Kidney epithelial cell (primary cell): ENCODE measurements at places on chromosomes 1 and 21.
A peak's percentile ranks its signal among the peaks of the same experiment; 100 is the strongest.

GRCh38 chr1:156970017-156970416 lies 49.6 kb downstream of the LRRC71 start:
- no peak for DNase-seq

- no peak for DNase-seq
Measured at GRCh38 chr1:226887006-226887405, 16.6 kb downstream of the PSEN2 start.

- DNase-seq: no peak
Measured at GRCh38 chr1:83882906-83883305, 116.0 kb downstream of the TTLL7 start.

DNA sequence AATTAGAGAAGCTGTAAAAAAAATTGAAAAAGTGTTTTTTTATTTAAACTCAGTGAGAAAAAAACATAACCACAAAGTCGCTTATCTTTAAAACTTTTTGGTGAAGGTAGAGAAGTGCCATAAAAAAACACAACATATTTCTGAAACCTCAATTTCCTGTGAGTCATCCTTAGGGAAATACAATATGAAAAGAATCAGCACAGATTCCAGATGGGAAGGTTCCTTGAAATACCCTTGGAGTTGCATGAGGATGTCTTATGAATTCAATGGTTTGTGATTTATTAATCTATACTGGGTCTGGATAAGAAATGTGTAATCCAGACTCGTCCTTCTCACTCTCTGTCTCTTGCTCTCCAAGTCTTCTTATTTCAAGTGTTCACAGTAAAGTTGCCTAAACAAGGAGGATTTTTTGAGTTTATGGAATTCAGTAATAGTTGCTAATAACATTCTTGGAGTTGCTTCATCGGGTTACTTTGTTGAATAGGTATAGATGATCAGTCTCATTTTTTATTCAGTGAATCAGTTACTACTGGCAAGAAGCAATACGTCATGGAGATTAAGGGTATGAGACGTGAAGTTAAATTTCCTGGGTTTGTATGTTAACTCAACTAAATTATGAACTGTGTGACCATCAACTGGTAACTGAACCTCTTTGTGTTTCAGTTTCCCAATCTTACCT lies 191.4 kb downstream of the KCNK2 start:
- DNase-seq: peak; percentile 35

GRCh38 chr1:40563266-40563665 lies 31.8 kb downstream of the ZNF684 start:
- no peak for DNase-seq

- no peak for DNase-seq
Measured at GRCh38 chr1:91803123-91803522, 82.8 kb downstream of the TGFBR3 start.

DNA sequence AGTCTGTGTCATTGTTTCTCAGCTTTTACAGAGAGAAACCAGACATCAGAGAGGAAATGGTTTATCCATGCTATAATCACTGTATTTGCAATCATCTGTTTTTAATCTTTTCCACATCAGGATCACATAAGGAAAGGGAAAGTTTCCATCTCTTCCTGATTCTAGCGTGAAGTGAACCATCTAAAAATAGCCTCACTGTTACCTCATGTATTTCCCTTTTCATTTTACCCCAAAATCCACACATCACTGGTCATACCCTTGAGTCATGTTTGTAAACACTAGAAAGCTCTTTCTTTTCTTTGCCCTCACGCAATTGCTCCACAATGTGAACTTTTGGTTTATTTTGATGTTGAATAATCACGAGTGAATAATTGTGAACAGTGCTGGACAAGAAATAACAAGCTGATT lies 146.0 kb downstream of the PLA2G4A start:
- peak; percentile 14 for DNase-seq

DNA sequence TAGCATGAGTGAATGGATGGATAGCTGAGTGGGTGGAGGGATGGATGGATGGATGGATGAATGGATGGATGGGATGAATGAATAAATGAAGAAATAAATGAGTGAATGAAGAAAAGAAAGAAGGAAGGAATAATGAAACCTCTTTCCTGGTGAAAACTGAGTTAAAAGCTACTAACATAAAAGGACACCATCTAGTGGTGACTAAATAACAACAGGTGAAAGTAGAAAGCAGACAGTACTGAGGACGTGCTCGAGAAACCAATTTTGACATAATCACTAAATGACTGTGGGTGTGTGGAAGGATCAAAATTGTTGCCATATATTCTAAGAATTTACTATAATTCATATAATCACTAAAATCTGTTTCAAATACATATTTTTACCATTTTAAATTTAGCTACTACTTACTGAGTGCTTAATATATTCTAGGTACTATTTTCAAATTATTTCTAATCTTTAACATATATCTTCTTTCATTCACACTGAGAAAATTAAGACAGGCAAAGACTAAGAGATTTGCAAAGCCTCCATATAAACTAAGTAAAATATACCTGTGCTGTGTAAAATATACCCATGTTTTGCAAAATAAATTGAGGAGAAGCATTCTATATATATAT lies 522.9 kb downstream of the LRRIQ3 start:
- DNase-seq: no peak

- DNase-seq: no peak
Measured at GRCh38 chr1:28450561-28450960, 55.3 kb upstream of the RCC1 start.

GRCh38 chr1:248277876-248278275 lies at the start of gene OR2T33:
TSS of gene OR2T33 (minus strand) at chr1:248277976. CDS start at chr1:248273814, 4,162 bp downstream.
- no peak for DNase-seq

- no peak for DNase-seq
Measured at GRCh38 chr1:207807690-207808321, 56.0 kb downstream of the CD46 start.

- DNase-seq: no peak
Measured at GRCh38 chr1:31723828-31724359, 20.1 kb upstream of the COL16A1 start.

GRCh38 chr1:6801966-6802365 lies 16.7 kb downstream of the CAMTA1 start:
- DNase-seq: no peak

DNA sequence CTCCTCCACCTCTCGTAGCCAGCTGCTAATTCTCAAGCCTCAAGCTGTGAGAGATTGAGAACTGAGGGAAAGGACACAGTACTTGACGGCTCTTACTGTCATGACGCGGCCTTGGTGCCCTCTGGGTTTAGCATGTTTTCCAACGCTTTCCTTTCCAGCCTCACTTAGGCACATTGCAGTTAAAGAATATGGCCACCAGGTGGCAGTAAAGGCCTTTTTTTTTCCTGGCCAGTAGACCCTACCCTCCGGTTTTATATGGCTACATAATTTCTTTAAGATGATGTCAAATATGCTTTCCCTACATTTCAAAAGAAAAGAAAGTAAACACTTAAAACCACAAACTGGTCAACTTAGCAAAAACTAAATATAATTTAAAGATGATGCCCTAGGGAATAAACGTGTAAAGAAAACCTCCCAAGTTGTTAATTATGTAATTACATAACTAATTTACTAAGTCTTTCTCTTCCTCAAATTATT lies 56.8 kb upstream of the PRDX6 start:
- DNase-seq: peak; percentile 16

- DNase-seq: no peak
Measured at GRCh38 chr21:45126983-45127382, 52.6 kb downstream of the ADARB1 start.

DNA sequence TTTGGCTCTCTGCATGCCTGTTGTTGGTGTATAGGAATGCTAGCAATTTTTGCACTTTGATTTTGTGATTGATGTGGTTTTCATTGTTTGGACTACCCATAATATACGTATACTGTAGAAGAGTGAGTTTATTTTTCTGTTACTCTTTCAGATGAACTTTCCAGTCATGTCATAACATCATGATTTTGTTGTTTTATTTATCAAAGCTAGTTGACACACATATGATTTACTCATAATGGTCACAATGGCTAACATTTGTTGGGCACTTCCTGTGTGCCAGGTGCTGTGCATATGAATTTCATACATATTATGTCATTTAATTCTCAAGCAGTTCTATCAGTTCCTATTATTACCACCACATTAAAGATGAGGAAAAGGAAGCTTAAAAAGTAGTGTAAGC lies 98.1 kb upstream of the GUCA2B start:
- no peak for DNase-seq

- no peak for DNase-seq
Measured at GRCh38 chr1:230366504-230366915, 59.6 kb downstream of the PGBD5 start.

GRCh38 chr1:23562137-23562876 lies 3.0 kb upstream of the ID3 start:
- DNase-seq: peak; percentile 84

GRCh38 chr1:16334655-16335340 lies 17.5 kb downstream of the FBXO42 start:
- DNase-seq: no peak

- no peak for DNase-seq
Measured at GRCh38 chr1:4307468-4307845, 347.0 kb upstream of the AJAP1 start.

DNA sequence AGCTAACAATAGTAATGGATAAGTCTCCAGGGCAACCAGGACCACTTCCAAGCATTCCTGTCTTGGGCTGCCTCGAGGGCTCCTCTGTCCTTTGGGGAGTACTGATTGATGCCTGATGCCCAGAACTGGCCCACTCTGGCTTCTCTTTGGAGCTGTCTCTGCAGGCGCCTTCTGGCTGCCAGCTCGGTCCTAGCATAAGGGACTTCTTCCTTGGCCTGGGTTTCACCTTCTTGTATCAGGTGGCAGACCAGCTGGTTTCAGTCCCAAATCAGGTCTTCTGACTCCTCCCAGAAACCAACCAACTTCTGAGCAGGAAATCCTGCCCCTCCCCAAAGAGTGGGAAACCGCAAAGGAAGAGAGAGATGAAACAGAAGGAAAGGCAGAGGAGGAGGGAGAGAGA lies 10.6 kb downstream of the G0S2 start:
- DNase-seq: no peak

GRCh38 chr1:152954436-152954835 lies 7.4 kb downstream of the SPRR5 start:
- DNase-seq: no peak

DNA sequence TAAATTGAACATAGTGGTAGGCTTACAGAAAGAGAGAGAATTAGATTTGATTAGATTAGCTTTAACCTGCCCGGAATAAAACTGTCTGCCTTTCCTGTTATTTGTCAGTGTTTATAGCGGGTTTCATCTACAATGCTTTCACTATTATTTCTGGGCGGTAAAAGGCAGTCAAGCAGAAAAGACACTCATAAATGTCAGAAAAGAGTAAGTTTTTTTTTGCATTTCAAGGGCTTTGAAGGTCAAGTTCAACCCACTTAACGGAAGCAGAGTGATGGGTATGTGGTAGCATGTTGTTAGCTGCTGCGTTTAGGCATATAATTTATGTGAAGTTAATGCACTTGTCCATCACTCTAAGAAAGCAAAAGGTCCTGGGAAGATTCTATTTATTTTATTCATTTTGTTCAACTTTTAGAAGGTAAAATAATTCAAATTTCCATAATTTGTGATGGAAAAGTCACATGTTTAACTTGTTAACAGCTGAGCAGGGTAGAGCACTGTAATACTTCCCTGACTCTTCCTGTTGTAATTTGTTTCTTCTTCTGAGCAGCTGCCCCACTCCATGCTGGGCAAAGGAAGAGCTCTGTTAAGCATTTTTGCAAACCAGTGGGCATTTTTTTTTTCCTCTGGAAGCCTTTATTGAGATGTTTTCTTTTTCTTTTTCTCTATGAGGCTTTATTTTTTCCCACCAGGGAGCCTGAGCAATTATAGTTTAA lies 220.1 kb downstream of the ST6GALNAC3 start:
- no peak for DNase-seq

DNA sequence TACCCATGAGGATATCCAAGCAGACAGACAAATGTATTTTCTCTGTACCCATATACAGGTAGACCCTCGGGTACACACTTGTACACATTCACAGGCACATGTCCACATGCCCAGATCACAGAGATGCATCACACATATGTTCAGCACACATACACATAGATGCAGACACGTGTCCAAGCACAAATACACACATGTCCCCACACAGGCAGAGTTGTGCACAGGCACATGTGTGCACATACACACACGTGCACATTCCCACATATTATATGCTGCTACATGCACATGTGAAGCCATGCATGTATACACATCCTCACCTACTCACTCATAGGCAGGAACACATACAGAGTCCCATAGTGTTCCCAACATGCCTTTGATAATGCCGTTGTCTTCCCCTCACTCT lies 219.5 kb downstream of the GRIK3 start:
- no peak for DNase-seq

DNA sequence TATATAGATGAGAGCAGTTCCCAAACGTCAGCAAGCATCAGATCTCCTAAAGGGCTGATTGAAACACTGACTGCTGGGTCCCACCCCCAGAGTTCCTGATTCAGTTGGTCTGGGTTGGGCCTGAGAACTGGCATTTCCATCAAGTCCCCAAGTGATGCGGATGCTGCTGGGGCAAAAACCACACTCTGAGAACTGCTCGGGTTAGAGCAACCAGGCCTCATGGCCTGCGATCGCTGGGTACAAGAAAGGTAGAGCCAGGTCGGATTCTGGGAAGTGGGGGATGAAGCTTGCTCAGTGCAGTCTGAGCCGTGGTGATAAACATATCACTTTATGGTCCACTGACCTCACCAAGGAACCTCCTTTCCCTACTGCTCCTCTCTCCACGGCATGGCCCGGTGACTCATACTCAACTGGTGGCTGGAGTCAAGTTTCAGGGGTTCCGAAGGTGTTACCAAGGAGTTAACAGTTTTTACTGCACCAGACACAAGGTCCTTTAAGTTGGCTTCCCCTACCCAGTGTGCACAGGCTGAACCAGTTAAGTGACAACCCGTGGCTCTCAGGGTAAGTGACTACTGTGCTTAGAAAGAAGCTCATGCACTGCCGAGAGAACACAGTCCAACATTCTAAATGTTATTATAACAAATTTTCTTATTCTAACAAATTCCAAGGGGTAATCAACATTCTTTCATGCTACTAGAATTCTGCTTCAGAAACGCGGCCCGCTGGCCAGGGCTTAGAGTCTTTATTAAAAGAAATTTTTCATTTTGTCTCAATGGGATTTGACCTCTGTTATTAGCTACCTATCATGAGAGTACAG lies 153.5 kb downstream of the TGFBR3 start:
- peak; percentile 88 for DNase-seq

DNA sequence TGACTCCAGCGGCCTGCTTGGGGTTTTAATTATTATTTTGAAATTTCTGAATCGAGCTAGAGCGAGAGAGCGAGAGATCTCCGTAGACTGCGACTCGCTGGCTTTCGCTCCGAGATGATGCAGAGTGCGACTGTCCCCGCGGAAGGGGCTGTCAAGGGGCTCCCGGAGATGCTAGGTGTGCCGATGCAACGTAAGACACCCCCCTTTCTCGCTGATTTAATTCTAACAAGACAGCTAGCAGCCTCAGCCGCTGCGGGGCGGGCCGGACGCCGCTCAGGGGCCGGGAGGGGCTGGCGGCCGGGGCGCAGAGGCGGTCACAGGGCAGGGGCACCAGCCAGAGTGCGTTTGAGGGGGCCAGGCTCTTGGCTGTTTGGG lies 339 bp downstream of the LHX4 start:
- no peak for DNase-seq

GRCh38 chr1:100443811-100444571 lies 91.7 kb downstream of the CDC14A start:
- DNase-seq: peak; percentile 18

GRCh38 chr1:101194746-101195145 lies 42.1 kb upstream of the S1PR1 start:
- DNase-seq: no peak

GRCh38 chr1:19564366-19564765 lies 79.0 kb upstream of the CAPZB start:
- DNase-seq: no peak
